ENCODE measurements at places on chromosomes 2 and 18.
A peak's percentile ranks its signal among the peaks of the same experiment; 100 is the strongest.

DNA sequence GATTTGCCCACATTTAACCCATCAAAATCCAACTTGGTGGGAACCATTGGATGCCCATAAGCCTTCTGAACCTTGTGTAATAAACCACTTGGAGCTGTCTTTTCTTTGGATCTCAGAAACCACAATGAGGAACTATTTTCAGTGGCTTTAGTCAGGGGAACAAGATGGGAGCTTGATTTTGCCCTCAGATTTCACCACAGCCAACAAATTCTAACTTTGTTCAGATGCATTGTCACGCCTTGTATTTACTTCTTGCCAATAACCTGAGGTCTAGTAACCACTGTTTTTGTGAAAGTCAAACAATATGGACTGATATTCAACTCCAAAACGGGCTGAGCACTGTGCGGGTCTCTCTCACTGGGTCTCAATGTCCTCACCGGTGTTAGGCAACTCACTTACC is 508.2 kb downstream of the TNS1 start:
- no peak for DNase-seq

- DNase-seq: no peak
These were observed 96.7 kb upstream of the SLC39A10 start for GRCh38 chr2:195560209-195560895.

- DNase-seq: no peak
These were observed 62.9 kb upstream of the CYRIA start for GRCh38 chr2:16728351-16729136.

- DNase-seq: no peak
These were observed 8.8 kb upstream of the PRSS56 start for GRCh38 chr2:232511336-232511890.

DNA sequence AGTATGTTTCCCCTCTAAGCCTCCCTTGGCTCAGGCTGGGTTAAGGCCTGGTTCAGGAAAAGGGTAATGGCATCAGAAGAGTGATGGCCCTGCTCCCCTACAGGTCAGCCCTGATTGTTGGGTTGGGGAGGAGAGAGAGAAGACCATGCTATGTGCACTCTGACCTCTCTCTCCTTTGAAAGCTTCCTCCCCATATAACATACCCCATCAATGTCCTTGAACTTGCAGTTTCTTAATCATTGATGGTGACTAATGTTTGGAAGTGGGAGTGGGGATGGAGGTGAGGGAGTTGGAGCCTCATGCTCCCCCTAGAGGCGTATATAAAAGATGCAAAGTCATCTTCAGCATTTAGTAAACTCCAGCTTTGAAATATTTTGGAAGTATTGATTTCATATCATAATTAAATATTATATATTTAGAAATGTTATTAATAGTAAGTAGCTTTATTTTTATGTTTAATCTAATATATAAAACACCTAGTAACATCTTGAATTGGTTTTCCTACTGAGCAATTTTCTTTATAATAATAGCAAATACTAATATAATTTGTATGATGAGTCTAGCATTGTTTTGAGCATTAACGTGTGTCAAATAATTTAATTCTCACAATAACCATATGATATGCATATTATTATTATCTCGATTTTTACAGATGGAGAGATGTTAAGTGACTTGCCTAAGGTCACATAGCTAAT is 8.8 kb downstream of the PLCL1 start:
- DNase-seq: no peak

GRCh38 chr2:54579682-54580620 is 123.8 kb downstream of the SPTBN1 start:
- DNase-seq: peak; percentile 57

GRCh38 chr18:66077066-66077465 is 326.3 kb downstream of the CDH7 start:
- DNase-seq: no peak

DNA sequence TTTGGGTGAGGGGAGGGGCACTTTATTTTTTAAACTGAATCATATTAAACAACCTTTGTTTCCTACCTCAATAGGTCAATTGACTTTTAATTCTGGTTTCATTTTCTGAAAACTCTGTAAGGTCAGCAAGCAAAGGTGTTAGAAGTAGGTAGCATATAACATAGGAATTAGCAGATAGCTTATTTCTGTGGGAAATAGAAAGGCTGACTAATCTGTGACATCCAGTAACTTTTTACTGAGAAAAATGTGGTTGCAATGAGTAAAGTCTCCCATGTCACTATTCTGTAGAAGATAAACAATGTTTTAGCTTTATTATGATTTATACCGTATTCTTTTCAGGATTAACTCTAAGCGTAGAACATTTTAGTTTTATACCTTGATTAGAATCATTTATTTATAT is 240.4 kb downstream of the PLCL1 start:
- no peak for DNase-seq

DNA sequence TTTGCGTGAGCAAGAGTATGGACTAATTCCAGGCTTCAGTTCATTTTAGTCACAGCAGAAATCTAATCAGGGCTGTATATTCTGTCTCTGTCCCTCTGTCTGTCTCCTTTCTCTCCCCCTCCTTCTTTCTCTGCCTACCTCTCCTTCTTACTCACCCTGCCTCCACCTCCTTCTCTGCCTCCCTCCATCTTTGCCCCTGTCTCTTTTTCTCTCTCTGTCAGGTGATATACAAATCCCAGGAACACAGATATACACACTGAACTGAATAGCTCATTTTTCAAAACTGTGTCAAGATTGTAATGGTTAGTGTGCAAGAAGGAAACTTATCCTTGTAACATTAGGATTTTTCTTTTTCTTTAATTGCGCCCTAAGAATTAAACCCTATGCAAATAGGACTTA is 32.5 kb downstream of the SLC8A1 start:
- no peak for DNase-seq

GRCh38 chr2:53724536-53724935 is 43.1 kb upstream of the CHAC2 start:
- DNase-seq: no peak

GRCh38 chr2:204492417-204492816 is 52.9 kb upstream of the PARD3B start:
- DNase-seq: no peak

GRCh38 chr2:3408781-3409180 is 29.3 kb downstream of the TRAPPC12 start:
- DNase-seq: no peak

- DNase-seq: no peak
These were observed 24.4 kb downstream of the SCN9A start for GRCh38 chr2:166351319-166351718.

- DNase-seq: no peak
These were observed 78.6 kb downstream of the CALCRL start for GRCh38 chr2:187369471-187369870.

GRCh38 chr2:46837704-46838103 is 77.9 kb downstream of the MCFD2 start:
- no peak for DNase-seq

DNA sequence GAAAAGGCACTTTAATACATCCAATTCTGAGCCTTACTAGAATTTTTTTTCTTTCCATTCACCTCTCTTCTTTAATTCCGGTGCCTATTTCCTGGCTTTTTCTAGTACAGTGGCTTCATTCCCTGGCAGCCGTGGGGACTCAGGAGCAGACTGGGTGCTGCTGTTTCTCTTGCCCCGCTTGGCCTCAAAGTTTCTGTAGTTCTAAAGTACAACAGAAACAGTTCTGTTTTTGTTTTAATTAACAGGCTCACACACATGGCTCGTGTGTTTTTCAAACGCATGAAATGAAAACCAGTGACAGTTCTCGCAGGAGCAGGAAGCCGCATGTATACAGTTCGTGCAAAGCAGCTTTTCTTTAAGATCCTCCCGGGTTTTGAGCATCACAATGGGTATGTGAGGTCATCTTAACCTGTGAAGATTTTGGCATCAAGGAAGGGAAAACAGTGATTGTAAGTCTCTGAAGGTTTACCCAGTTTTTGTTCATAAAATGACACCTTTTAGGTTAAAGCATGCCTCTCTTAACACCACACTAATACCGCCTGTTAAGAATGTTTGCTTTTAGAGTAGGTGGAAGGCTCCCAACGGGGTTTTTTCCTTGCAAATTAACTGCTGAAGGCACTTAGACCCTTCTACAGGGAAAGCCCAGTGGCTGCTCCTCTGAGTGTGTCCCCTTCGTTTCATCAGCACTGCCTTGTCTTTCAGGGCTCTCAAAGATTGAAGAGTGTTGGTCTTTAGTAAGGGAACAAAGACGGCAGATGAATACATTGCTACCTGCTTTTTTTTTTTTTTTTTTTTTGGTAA is 5.8 kb downstream of the FZD7 start:
- DNase-seq: no peak

DNA sequence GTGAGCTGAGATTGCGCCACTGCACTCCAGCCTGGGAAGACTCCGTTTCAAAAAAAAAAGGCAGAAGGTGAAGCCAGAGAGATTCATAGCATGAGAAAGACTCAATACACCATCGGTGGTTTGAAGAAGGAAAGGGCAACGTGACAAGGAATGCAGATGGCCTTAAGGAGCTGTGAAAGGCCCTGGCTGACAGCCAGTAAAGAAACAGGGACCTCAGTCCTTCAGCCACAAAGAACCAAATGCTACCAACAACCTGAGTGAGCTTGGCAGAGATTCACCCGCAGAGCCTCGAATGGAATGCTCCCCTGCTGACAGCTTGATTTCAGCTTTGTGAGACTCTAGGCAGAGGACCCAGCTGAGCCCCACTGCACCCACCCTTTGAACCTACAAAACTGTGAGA is 154.9 kb upstream of the NDUFV2 start:
- no peak for DNase-seq

DNA sequence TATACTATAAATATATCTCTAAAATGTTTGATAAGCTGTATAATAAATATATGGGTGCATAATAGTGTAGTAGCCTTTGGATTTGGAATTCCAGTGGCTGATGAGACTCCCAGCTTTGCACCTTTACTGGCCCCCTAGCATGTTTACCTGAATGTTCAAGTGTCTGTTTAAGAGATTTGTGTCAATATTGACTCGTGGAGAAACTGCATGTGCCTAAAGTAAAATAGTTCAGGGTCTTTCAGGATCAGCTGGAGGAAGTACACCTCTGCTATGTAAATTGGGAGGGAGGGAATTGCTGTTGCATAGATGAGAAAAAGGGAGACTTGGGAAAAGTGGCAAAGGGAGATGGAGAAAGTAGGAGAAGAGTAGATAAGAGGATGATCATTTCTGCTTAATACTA is 23.9 kb downstream of the ME2 start:
- DNase-seq: no peak

GRCh38 chr18:7307526-7307925 is 76.6 kb downstream of the LRRC30 start:
- DNase-seq: no peak

DNA sequence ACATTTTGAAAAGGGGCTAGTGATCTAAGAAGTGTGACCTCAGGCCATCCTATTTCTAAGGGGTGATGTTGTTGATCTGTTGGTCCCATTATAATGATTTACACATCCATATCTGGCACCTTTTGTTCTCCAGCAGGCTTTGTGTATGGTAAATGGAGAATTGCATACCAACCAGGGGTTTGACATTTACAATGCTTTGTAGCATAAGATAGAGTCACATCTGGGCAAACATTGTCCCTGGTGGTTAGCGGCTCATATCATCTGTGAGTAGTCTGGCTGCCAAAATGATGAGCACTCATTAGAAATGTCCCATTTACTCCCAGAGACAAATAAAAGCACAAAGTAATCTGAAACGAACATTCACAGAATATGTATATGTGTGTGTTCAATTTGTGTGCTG is 1775.5 kb upstream of the CELF4 start:
- no peak for DNase-seq

GRCh38 chr2:227416701-227417100 is 29.0 kb upstream of the SCYGR1 start:
- no peak for DNase-seq

GRCh38 chr2:232484628-232485347 is 2.8 kb downstream of the ECEL1 start:
- DNase-seq: no peak

GRCh38 chr2:150442484-150442883 is 45.0 kb downstream of the RND3 start:
- DNase-seq: no peak

- no peak for DNase-seq
These were observed 1074.2 kb upstream of the ZEB2 start for GRCh38 chr2:145593991-145594614.

DNA sequence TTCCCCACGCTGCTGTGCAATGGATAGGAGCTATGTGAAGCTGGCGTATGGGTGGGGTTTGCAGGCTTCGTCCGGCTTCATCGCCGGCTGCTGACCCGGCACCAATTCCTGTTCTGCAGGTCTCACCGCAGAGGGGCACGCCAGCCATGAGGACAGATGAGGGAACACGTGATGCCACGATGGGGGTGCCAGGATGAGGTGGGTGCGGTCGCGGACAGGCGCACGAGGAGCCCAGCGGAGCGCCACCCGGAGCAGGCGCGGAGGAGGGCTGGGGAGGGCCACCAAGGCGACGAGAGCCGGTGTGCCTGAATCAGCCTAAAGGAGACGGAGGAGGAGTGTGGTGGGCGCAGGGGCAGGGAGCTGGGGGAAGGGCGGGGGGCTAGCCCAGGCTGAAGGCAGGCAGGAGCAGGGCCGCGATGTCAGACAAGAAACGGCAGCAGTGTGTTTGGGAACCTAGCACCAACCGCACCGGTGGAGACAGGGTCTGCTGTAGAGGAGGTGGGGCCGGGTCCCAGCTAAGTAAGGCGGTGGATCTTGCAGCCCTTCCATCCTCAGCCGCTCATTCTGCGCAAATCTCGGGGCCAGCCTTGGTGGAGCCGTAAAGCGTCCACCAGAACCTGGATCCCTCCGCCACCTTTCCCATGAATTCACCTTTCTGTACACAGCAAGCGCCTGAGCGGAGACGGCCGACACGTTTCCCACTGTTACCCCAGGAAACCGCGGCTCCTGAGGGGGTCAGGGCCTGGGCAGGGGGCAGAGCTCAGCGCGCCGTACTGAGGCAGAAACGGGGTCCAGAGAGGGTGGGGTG is 17.0 kb upstream of the CD8A start:
- DNase-seq: peak; percentile 24

DNA sequence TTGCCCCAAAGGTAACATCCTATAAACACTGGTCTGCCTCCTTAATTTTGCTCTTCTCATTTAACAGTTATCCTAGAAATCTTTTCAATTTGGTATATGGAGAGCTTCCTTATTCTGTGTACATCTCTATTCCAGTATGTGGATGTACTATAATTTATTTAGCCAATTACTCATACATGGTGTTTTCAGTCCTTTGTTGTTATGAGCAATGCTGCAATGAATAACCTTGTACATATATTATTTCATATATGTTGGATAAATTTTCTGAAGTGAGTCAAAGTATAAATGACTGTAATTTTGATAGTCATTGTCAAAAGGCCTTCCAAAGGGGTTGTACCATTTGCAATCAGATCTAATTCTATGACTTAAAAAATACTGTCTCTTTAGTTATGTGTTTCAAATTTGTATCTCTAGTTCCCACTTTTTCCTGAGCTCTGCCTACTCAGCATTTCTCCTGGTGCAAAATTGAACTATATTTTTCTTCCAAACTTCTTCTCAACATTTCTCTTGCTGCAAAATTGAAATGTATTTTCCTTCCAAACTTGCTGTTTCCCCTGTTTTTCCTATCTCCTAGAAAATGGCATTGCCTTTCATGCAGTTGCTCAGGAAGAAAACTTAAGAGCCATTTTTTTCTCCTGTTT is 153.3 kb upstream of the OTX1 start:
- DNase-seq: no peak

GRCh38 chr2:218286570-218287459 is 5.5 kb downstream of the TMBIM1 start:
- DNase-seq: peak; percentile 81

GRCh38 chr2:225038231-225038523 is 4.1 kb downstream of the DOCK10 start:
- DNase-seq: no peak
